IMR-90 (cell line): ENCODE measurements at places on chromosomes 7 and 10. TPM values are rescaled to one million over a fixed set of nuclear protein-coding genes. Genes with fewer than 3 reads are reported as not detected.

DNA sequence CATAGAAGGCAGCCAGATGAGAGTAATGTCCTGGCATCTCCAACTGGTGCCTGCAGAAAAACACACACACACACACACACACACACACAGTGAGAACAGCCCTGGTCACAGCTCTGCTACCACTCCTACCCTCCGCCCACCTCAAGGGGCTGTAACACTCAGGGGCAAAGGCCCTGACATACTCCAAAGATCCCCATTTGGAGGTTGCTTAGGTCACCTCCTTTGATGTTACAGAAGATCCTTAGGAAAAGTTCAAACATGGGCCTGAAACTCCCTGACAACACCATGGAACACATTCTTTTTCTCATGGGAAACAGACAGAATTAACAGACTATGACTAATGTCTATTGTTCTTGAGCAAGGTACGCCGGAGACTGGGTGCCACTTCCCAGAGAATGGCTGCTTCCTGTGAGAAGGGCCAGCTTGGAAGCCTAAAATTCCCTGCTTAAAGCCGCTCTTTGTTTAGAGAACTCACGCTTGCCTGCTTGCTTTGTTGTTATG is 27.7 kb downstream of the DENND11 start:
- DNase-seq = no peak

DNA sequence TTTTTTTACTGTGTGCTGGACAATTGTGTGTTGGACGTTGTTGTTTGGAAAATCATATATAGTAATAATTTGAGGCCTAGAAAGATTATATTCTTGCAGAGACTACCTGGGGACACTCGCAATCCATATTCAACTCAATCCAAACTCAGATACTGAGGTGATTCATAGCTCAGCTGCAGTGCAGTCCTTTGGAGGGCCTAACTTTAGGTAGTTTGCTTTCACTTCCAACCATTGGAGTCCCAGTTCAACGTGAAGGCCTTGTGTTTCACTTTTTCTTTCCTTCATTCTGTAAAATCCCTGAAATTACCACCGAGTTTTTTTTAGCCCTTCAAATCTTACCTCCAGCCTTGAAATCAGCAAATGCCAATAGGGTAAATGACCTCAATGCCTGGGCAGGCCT is 32.3 kb downstream of the ATRNL1 start:
- DNase-seq = no peak

GRCh38 chr7:101612885-101613515 is 16.1 kb downstream of the MYL10 start:
- DNase-seq = no peak

DNA sequence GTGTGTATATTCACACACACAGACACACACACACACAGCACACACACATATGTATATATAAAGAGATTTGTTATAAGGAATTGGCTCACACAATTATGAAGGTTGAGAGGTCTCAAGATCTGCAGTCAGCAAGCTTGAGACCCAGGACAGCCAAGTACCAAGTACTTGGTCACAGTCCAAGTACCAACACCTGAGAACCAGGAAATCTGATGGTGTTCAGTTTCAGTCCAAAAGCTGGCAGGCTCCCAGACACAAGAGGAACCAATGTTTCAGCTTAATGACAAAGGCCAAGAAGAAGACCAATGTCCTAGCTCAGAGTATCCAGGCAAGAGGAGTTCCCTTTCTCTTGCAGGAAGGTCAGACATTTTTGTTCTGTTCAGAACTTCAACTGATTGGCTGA is 780.2 kb downstream of the MAGI2 start:
- DNase-seq = no peak

DNA sequence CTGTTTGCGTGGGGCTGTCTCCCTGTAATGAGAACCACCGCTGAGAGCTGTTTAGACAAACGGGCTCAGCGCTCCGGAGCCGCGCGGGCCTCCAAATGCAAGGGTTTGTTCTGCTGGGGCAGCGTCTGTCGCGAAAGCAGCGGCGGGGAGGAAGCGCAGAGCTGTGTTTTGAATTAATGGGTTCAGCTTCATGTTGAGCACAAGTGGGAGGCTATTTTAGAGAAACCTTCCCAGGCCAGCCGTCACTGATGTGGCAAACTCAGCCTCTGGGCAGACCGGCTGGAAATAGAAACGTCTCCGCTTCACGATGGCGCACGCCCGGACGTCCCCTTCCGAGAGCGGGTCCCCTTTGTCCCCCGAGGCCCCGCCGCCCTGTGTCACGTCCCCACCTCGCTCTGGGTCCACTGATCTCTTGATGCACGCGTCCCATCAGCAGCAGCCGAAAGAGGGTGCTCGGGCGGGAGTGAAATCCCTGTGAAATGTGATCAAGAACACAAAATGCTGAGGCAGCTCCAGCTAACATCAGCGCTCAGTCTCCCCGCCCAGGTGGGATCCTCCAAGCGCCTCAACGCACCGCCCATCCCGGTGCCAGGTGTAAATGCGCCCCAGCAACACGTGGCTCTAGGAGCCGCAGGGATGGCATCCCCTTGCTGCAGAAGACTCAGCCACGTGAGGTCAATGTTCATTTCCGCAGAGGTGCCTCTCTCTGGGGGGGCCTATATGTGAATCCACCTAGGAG is 44.9 kb downstream of the BAMBI start:
- peak; percentile 40 for DNase-seq

DNA sequence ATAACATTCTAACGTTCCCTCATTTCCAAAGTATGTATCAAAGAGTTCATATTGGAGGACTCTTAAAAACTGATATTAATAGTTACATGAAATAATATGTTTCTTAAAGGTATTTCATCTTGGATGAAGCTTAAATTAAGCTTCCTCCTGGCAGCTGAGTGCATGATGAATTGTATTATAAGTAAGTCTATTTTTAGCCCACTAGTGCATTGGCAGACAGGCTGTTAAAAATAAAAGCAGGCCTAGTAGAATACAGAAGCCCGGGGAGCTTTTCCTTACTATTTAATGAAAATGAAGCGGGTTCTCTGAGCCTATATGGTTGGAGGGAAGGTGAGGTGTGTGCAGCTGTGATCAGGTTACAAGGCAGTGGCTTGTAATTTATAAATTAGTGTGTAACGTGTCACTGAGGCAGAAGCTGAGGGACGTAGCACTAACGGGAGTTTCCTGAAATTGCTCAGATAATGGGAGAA is 130.7 kb upstream of the KMT2E start:
- DNase-seq = no peak

GRCh38 chr10:77190291-77190690 is 447.3 kb downstream of the KCNMA1 start:
- DNase-seq = no peak

GRCh38 chr7:129780257-129780973 is 168.9 kb downstream of the NRF1 start:
- DNase-seq = no peak

DNA sequence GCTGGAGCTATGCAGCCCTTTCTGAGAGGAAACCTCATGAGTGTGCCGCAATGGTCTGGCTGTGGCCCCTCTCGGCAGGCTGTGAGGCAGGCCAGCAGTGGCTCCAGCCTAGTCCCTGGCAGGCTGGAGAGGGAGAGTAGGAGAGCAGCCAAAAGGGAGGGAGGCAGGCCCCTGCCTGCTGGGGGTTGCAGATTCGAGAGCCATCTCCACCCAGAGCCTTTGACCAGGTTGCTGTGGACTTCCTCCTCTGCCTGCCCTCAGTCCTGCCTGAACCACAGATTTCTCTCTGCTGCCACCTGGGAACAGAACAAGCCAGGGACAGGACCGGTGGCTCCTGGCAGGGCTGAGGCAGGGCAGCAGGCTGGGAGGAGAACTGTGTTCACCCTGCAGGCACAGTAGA is 13.9 kb downstream of the PAX2 start:
- DNase-seq = no peak

- DNase-seq = no peak
Measured at GRCh38 chr10:3968727-3969126, 183.7 kb upstream of the KLF6 start.

DNA sequence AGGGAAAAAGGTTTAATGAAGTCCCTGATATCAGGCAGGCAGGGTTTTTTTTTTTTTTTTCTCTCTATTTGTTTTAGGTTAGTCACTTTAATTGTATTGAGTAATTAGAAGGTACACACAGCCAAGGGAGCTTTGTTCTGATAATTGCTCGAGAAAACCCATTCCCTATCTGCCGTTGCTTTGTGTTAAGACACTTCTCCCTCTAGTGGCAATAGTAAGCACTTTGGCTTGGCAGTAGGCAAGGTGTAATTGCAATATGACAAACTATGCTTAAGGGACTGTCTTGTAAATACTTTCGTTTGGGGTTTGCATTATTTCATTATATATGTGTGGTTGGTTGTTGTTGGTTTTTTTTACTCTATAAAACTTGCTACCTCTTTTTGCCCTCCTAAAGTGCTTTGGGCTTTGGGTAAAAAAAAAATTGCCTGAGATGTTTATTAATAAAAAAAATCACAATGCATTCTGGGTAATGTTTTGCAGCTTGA is 113.4 kb downstream of the BTRC start:
- DNase-seq = peak; percentile 78

- no peak for DNase-seq
Measured at GRCh38 chr10:20195076-20195475, 378.8 kb downstream of the PLXDC2 start.

DNA sequence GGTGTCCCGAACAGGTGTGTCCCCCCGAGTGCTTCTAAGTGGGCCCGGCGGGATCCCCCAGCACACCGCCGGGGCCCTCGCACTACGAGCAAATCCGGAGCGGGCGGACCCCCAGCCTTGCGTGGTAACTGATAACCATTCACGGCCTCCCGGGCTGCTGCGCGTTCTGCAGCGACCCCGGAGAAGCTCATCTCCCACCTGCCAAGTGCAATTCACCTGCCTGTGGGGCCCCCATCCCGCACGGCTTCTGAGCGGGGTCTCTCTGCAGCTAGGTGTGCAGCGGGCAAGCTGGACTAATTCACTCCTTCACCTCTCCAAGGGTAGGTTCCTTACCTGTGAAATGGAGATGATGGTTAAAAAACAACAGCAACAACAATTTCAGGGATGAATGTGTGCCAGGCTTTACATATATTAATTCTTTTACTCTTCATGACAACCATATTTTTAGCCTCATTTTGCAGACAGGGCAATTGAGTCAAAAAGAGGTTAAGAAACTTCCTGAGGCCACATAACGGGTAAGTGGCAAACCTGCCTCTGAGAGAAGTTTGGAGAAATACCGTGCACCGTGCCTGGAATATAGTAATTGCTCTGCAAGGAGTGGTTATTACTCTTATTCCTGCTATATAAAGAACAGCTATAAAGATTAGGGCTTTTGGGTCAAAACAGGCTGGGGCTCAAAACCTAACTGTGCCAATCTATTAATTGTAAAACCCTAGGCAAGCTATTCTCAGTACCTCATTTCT is 652 bp upstream of the PODXL start:
- DNase-seq = no peak

DNA sequence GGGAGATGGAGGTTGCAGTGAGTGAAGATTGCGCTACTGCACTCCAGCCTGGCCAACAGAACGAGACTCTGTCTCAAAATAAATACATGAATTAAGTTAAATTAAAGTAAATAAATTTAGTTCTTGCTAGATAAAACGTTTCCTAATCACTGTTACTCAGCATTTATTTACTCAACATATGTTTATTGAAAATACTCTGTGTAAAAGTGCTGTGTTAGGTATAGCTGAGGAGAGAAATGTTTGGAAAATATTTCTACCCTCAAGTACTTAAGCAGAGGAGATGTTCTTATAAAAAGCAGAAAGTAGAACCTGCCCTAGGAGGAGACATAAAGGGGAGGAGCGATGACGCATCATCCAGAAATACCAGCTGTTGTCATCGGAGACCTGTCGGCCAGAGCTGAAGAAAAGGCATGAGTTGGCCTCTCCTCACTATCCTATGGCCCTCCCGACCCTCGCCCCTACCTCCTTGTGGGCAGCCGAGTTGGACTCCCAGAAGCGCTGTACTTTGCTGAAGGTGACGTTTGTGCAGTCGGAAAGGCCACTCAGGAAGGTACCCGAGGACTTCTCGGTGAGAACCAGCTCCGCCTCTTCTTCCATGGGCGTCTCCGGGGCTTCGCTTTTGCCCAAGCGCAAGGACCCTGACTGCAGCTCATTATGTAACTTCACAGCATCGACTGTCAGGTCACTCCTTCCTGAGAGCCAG is 1.1 kb downstream of the RRP12 start:
- DNase-seq = peak; percentile 85

- no peak for DNase-seq
Measured at GRCh38 chr7:77982926-77983550, 184.5 kb downstream of the PHTF2 start.

DNA sequence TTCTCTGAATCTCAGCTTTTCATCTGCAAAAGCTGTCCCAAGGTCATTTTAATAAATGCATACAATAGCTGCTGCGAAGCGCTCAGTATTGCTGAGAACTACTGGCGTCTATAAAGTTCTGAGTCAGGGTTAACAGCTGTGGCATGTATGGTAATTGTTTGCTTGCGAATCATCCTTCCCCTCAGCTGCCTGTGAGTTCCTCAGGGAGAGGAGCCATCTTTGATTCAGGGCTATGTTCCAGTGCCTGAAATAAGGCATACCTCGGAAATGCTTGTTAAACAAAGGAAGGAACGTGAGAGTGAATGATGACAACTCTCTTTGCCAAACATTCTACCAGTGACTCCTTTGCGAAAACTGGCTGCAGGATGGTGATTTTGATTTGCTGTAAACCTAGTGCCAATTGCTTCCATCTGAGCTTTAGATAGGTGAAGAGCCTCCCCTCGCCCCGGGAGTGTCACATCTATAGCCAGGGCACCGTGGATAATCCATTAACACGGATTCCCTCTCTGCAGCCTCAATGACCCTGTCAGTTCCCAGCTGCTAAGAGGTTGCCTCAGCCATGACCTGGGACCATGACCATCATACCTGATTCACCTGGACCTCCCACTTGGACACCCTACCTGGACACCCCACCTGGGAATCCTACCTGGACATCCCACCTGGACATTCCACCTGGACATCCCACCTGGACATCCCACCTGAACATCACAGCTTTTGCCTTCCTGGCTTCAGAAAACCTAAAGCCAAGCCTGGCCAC is 39.6 kb downstream of the GPRIN2 start:
- DNase-seq = peak; percentile 96

DNA sequence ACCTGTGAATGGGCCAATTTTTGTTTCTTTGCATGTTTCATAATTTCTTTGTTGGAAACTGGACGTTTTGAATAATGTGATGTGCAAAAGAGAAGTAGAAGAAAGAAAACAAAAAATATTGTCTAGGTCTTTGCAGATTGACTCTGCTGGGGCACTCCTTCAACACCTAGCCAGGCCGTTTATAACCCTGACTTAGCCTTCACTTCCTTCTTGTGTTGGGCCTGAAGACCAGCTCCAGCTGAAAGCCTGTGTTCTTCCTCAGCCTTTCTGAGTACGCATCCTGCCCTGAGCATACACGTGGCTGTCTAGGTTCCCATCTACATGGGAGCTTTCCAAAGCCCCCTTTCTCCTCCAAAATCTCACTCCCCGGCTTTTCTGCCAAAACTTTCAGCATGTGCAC is 41.9 kb downstream of the LMTK2 start:
- DNase-seq = no peak

- DNase-seq = no peak
Measured at GRCh38 chr10:75528392-75528791, 97.0 kb downstream of the LRMDA start.

Gene KLLN
- total RNA-seq = 0.36 and 0.56 TPM in 2 replicates

Gene FAM24B
- 1.6 and 2.2 TPM in 2 replicates for total RNA-seq

Gene SLC29A4
- 2.3 and 2.5 TPM in 2 replicates for total RNA-seq

Gene ACTR3C
- total RNA-seq = not detected in 2 replicates

Gene NXPH1
- not detected in 2 replicates for total RNA-seq

Gene SORCS1
- under 0.01 TPM in 1 of 2 replicates, not detected in the other for total RNA-seq

Gene FRG2B
- total RNA-seq = not detected in 2 replicates

Gene ASZ1
- not detected in 2 replicates for total RNA-seq

Gene MASTL
- total RNA-seq = 13.4 and 18.1 TPM in 2 replicates

Gene PGAM2
- total RNA-seq = not detected in 2 replicates

Gene RPP30
- total RNA-seq = 45.2 and 45.8 TPM in 2 replicates

Gene TASOR2
- total RNA-seq = 53.6 and 64.7 TPM in 2 replicates

Gene RRP12
- 21.5 and 22.2 TPM in 2 replicates for total RNA-seq

Gene TLL2
- under 0.01 TPM in 2 replicates for total RNA-seq
